Hindlimb muscle (tissue), 1 donor: ENCODE measurements at places on chromosomes 3 and 15. TPM values are rescaled to one million over a fixed set of nuclear protein-coding genes. Genes with fewer than 3 reads are reported as not detected.
A peak's percentile ranks its signal among the peaks of the same experiment; 100 is the strongest.

The IP6K2 gene
- 85.4 TPM for polyA plus RNA-seq

GRCh38 chr15:48021336-48022086 lies 99.3 kb upstream of the SLC24A5 start:
- DNase-seq = no peak

- no peak for DNase-seq
Measured at GRCh38 chr15:31304751-31305365, 21.8 kb upstream of the KLF13 start.

The NDN gene
- 209 TPM for polyA plus RNA-seq

The EID1 gene
- 239 TPM for polyA plus RNA-seq

- peak; percentile 16 for DNase-seq
Measured at GRCh38 chr3:29789686-29790085, 508.8 kb downstream of the RBMS3 start.

GRCh38 chr3:185867650-185868049 lies 42.8 kb upstream of the IGF2BP2 start:
- no peak for DNase-seq
